ENCODE measurements at places on chromosomes 3 and 15.

- DNase-seq: no peak
These were observed 14.8 kb downstream of the GK5 start for GRCh38 chr3:142210608-142211007.

DNA sequence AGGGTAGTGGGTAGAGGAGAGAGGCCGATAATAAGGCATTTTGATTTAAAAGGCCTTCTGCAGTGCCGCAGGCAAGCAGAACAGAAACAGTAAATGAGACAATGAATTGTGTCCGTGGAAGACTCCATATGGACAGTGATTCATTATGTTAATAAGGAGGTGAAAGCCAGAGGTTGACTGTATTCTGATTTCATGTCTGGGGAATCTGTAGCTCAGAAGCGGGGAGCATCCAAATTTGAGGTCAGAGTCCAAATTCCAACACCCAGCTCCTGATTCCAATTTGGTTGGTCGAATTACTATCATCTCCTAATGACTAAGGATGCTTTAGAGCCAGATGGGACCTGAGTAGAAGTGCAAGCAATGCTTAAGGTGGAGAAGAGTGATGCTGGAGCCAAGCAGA lies 1.0 kb upstream of the TBC1D21 start:
- DNase-seq: no peak

DNA sequence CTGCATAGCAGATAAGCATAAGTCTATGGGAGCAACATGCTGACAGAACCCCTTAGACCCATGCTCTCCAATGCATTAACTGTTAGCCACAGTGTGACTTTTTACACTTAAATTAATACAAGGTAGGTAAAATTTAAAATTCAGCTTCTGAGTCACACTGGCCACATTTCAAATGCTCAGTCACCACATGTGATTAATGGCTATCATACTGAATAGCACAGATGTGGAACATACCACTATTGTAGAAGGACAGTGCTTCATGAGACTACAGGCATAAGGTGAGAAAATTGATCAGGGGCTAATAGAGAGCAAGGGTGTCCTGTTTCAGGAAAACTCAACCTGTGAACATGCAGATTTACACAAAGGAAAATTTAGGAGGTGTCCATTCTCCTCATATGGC lies 357.0 kb upstream of the SEMA6D start:
- DNase-seq: no peak

DNA sequence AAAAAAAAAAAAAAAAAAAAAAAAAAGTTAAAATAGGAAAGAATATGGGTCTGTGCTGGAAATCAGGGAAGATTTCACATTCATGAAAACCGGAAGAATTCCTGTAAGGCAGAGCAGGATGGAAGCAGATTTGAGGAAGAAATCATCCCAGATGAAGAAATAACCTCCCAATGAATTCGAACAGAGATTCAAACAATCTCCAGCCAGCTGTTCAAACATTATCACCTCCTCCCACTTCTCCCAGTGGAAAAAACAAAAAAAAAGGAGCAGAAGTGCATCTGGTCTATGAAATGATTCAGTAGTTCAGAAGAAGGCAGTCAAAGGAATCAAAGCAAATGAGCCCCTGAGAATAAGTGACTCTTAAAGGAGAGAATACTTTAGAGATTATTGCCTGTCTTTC lies 33.1 kb downstream of the CP start:
- DNase-seq: no peak

- DNase-seq: no peak
These were observed 4.7 kb downstream of the LRRC15 start for GRCh38 chr3:194364652-194365434.

DNA sequence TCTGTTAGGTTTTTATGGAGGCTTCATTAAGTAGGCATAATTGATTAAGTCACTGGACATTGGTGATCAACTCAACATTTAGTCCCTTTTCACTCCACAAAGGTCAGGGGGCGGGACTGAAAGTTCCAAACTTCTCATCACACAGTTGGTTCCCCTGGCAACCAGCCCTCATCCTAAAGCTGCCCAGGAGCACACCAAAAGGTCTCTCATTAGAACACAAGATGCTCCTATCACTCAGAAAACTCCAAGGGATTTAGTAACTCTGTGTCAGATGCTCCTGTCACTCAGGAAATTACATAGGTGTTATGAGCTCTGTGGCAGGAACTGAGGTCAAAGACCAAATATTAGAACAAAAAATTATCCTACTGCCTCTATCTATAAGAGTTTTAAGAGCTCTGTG lies 321.5 kb downstream of the OTOL1 start:
- DNase-seq: no peak

DNA sequence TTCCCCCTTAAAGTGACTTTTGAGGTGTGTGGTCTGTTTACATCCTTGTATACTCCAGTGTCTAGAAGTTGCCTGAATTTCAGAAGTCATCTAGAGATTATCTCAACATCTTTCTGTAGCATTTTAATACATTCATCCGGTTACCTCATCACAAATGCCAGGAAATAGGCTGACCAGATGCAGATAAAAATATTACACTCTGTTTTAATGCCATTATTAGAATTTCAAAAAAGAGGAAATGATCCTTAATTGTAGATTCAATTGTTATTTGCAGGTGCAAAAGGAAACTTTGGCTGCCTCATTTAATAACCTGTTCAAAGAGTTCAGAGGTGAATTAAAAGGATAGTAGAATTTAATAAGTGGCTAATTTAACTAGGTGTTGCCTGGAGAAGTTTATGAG lies 290.9 kb downstream of the C3orf38 start:
- no peak for DNase-seq

DNA sequence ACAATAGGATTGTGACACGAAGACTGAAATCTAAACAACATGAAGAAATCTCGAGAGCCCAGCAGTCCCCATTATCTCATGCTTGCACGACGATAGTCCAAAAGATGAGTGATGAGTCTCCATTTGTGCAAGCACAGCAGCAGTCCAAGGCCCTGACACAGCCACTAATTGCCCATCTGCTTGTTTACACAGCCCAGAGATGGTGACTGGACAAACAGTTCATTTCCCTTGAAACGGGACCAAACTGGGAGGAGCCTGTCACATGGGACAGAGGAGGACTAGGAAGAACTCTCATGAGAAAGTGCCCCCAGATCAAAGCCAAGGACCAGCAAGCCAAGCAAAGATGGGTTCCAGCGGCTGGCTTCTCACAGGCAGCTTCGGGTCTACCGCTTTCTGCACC lies 121.0 kb downstream of the GREM1 start:
- DNase-seq: no peak

- no peak for DNase-seq
These were observed 9.3 kb downstream of the B2M start for GRCh38 chr15:44720460-44721176.

DNA sequence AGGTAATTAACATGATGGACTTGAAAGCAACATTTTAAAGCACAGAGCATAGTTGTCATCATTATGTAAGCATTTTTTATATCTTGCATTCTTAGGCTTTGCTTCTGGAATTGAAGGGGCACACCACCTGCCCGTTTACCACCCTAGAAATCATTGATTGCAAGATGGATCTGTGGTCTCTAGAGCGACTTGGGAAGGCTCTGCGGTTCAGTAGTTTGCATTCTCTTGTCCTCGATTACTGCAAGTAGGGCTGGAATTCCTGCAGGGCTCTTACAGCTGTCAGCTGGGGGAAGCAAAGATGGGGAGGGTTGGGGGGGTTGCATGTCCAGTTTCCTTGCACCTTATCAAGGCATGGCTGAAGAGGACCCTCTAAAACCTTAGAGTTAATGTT lies 56.7 kb upstream of the RNF7 start:
- DNase-seq: no peak

DNA sequence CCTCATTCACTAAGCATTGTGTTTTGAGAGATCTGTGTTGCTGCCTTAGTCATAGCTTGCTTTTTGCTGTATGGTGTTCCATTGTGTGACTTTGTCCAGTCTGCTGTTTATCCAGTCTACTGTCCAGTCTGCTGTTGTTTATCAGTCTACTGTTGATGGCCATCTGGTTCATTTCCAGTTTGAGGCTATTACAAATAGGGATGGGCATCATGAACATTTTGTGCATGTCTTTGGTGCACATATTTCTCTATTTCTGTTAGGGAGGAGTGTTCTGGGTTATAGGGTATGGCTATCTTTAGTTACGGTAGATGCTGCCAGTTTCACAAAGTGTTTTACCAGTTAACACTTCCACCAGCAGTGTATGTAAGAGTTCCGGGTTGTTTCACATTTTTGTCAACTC lies 22.2 kb upstream of the CLEC3B start:
- DNase-seq: no peak

DNA sequence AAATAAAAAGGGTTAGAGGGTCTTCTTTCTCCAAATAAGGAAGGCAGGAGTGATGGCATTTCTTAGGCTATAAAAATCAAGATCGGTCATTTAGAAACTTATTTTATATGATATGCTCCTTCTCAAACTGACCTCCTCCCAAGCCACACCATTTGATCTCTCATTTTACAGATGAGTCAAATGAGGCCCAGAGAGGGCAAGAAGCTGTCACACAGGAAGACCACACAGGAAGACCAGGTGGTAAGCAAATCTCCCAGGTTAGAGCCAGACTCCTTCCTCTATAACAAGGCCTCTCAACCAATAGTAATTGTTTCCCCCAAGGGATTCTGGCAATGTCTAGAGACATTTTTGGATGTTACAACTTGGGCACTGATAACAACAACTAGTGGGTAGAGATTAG lies 13.8 kb downstream of the TLE3 start:
- no peak for DNase-seq

DNA sequence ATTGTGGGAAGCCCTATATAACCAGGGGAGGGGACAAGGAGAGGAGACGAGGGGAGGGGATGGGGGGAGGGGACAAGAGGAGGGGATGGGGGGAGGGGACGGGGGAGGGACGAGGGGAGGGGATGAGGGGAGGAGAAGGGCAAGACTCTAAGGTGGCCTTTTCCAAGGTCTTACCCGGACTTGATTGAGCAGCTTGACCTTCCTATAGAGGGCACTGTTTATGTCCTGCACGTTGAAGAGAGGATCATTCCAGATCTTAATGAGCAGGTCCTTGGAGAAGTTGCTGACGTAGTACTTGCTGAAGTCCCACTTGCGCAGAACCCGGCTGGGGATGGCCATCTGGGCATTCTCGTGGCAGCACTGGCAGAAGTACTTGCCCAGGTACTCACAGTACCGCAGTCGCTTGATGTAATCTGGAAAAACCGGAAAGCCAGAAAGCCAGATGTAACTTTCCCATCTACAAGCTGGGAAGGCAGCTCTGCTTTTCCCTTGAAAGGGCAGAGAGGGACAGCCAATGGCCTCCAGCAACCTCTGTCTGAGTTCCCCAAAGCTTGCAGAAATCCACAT lies 55.7 kb downstream of the RUBCN start:
- DNase-seq: no peak

DNA sequence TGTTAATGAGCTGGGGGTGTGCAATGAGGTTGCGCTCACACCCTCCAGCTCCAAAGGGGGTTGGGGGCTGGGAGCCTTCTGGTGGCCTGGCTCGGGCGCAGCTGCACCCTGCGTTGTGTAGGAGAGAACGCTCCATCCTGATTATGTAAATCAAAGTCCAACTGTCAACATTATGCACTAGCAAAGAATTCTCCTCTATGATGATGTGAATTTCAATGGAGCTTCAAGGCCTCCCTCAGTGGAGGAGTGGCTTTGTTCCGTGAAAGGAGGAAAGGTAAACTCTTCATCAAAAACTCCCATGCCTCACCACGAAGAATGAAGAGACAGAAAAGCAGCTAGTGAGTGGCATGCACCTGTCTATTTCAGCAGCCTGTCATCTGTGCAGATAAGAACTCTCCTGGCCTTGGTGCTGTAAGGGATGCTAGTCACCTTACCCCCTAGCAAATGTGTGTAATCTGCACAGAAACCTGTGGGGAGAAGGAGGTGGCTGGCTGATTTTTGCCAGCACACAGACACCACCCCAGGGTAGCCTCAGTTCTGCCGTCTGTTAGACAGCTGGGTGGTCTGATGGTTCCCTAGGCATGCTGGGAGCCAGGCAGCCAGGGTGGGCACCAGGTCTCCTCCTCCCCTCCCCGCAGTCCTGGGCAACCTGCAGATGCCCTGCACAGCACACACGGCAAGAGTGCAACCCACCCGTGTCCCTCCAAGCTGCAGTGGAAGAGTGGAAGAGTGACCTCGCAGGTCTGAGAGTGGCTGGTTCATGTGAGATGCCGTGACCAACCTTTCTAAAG lies 47.0 kb upstream of the TRPM1 start:
- no peak for DNase-seq

- DNase-seq: no peak
These were observed 68.8 kb upstream of the TMEM115 start for GRCh38 chr3:50428007-50428633.

DNA sequence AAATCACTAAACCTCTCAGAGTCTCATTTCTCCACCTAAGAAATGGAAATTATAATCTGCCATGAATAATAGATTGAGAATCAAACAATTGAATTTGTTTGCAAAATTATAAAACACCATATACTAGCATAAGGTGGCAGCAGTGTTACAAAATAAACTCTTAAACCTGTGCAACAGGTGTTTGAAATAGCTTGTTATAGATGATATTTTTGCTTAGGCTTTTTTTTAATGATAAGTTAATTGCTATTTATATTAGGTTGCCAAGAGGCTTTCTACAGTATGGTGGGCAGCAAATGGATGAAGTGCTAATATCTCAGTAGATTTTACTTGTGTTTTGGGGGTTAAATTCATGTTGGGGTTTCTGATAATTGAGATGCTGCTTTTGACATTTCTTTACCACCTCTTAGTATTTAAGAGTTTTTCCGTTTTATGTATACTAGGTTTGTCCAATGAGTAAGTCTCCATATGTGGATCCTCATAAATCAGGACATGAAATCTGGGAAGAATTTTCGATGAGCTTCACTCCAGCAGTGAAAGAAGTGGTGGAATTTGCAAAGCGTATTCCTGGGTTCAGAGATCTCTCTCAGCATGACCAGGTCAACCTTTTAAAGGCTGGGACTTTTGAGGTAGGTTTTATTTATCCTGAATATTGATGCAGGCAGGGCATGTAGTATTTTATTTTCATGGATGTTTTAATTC lies 19.6 kb downstream of the NR1D2 start:
- no peak for DNase-seq

GRCh38 chr3:81554388-81554787 lies 207.1 kb downstream of the GBE1 start:
- DNase-seq: no peak

DNA sequence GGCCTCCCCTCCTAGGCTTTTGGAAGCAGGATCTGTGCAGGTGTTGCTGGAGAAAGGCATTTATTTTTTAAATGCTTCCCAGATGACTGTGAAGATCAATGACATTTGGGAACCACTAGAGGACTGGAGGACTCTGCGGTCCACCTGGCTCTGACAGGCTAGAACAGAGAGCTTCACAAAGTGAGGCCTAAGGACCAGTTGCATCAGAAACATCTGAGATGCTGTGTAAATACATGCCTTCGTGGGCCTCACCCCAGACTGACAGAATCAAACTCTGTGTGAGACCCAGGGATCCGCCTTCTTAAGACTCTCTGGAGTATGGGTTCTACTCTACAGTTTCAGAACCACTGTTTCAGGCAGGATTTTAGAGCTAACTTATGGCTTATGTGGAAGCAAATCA lies 105.0 kb upstream of the ICE2 start:
- DNase-seq: no peak

GRCh38 chr3:182597621-182598041 lies 195.7 kb upstream of the ATP11B start:
- no peak for DNase-seq

Measured in T-helper 1 cell (primary cell).